ENCODE measurements at places on chromosomes 5 and 9.

GRCh38 chr9:108191065-108191464, 664.7 kb downstream of the ACTL7B start:
- no peak for DNase-seq

DNA sequence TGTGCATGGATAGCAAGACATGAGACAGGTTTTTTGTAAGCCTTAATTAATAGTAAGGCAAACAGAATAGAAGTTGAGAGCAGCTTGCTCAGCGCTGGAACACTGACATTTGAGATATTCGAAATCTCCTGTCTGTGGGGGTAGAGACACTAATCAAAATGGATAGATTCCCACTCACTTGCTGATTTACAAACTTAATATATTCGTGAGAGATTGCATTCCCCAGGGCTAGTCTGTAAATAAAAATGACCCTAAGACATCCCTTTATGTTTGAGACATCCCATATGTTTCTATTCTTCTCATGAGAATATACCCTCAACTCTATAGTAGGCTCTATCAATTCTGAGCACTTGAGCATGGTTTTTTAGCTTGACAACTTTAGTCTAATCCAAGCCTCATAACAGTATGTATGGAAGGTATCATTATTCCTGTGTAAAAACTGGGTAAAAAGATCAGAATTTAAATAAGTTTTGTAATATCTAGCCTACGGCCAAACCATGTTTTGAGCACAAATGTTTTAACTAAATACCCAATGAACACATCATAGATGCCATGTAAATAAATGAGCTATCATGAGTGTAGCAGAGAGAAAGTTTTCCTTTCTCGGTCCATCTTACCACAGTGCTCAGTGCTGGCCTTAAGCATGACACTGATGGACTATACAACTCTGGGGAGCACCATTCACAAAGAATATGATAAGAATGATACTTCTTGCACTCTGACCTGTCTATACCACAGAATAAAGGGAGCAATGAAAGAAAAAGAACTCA, 609.2 kb downstream of the PSAT1 start:
- DNase-seq = no peak

GRCh38 chr9:99134893-99135341, 30.0 kb downstream of the TGFBR1 start:
- no peak for DNase-seq

GRCh38 chr9:22175972-22176545, 167.0 kb upstream of the CDKN2B start:
- DNase-seq = no peak

DNA sequence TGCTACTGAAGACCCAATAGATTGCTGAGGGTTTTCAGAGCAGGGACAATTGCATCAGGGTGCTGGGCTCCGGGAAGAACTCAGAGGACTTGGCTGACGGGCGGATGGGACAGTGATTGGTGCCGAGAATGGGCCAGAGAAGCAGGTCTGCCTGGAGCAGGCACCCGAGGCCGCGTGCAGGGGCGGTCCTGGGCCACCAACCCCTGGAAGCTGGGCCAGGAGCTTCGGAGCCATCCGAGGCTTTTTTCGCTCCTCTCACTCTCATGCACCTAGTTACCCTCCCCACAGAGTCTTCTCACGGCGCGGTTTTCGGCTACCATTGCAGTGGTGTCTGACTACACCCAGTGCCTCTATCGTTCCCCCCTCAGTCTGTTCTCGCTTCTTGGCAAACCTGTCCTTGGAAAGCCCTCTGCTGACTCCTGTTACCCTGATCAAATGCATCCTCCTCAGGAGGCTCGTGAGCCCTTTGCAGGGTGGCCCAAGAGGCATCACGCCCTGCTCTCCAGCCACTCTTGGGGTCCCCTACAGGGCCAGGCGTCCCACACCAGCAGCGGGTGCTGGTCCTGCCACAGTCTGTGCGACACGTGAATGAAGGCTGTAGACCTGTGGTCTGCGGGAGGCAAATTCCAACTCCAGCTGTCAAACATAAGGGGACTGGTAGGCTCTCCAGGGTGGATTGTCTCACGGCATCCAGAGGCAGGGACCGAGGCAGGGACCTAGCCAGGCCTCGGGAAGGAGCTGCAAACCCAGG, 1.2 kb upstream of the CLPTM1L start:
- DNase-seq = peak; percentile 9
